CD4-positive, alpha-beta T cell treated with Interleukin-2 at 100 ng/mL for 4 hours (primary cell): ENCODE measurements at places on chromosomes 1 and 21.
A peak's percentile ranks its signal among the peaks of the same experiment; 100 is the strongest.

- no peak for DNase-seq
Measured at GRCh38 chr1:174358786-174359453, 88.8 kb upstream of the GPR52 start.

DNA sequence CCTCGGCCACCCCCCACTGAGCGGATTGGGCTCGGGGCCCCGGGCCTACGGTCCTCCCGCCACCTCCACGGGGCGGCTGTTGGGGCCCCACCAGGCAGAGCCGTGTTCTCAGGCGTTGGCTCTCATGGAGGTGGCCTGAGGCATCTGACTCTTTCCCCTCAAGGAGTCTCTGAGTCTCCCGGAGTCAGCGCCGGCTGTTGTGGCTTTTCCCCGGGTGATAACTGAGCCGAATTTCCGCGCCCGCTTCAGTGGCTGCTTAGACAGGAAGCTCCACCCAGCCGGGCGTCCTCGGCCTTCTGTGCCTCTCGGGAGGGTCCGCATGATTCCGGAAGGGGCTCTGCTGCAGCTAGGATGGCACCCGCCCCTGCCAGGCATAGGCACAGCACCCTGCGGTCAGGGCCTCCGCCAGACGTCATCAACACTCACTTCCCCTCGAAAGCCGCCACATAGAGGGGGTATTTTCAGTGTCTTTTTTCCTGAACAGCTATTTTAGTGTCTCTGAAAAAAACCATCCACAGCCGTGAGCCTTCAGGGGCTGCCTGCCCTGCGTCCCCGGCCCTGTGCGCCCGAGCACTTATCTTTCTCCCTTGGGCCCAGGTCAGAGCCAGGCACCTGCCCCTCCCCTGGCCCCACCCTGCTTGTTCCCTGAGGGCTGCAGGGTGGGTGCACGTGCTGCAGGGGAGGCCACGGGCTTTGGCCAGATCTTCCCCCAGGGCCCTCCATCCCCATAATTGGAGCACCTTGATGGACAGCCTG is 72.9 kb downstream of the SKI start:
- DNase-seq, result peak; percentile 93

DNA sequence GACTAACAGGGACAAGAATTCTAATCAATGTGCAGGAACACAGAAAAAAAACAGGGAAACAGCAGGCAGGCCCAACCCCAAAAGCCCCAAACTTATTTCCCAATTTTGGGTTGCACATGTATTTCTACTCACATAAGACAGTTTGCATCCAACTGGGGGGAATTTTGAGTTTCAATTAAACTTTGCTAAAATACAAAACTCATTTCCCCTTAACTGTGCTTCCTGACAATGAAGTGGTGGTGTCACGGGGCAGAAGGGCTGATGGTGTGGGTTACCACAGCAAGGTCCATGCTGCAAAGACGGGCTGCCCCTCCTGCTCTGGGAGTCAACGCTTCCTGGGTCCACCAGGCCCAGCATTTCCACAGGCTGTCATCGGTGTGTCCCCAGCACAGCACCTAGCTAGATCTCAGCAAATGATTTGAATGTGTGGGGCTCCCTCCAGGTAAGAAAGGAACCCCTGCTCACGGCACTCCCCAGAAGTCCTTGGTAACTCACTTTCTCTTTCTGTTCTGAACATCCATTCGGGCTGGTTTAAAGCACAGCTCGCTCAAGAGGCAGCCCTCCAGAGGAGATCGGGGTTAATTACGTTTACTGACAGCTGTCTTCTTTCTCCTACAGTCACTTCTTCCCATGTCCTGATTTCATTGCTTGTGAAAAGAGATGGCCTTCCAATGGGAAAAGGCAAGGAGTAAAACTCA is 27.4 kb downstream of the HIVEP3 start:
- DNase-seq, result peak; percentile 77

DNA sequence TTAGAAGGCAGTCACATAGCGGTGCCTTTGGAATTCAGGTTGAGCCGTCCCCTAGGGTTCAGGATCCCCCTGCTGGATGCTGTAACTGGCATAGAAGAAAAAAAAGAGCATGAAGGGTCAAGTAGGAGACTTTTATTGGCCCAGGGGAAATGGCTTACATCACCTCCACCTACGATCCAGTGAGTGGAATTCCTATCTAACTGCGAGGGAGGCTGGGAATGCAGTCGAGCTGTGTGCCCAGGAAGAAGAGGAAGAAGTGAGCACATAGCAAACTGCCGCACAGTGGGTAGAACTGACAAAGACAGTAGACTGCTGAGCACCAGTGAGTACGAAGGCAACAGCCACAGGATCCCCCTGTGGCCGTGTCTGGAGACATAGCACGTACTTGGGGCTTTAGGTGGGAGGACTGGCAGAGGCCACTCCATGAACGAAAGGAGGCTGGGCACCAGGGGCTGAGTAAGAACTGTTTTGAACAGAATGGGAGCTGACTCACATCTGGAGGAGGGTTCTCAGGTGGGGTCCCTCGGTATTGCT is 79.2 kb downstream of the RNF220 start:
- DNase-seq, result no peak

DNA sequence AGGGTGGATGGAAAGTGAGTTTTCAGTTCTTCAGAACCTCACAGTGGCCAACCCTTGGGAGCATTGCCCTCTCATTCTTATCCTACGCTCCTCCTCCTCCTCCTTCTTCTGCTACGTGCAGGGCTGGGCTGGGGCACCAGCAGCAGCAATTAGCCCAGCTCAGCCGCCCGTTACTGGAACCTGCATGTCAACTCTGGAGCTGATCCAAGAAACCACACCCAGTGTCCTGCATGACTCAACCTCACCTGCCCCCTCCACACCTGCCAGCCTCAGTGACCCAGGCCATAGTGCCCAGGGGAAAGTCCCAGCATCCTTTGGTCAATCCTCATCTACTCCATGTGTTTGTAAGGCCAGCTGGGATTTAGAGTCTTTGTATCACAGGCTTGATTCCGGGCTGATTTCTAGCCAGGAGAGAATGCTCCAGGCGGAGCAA is 12.6 kb downstream of the ELF3 start:
- no peak for DNase-seq

DNA sequence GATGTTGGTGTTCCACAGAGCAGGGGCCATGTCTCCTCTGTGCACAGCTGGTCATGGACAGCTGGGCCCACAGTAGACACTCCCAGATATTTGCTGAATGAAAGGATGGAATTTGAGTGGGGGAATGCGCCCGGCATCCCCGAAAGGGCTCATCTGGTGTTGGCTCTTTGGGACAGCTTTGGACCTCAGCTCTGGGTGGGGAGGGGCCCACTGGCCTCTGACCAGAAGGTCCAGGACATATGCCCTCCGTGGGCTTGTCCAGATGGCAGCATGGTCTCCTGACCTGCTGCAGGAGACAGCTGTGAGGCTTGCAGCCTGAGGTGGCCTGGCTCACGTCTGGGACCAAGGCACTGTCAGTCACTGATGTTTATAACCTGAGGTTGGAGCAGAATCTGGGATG is 160.4 kb upstream of the AJAP1 start:
- no peak for DNase-seq

- DNase-seq, result no peak
Measured at GRCh38 chr1:219587401-219587800, 25.5 kb downstream of the ZC3H11B start.

DNA sequence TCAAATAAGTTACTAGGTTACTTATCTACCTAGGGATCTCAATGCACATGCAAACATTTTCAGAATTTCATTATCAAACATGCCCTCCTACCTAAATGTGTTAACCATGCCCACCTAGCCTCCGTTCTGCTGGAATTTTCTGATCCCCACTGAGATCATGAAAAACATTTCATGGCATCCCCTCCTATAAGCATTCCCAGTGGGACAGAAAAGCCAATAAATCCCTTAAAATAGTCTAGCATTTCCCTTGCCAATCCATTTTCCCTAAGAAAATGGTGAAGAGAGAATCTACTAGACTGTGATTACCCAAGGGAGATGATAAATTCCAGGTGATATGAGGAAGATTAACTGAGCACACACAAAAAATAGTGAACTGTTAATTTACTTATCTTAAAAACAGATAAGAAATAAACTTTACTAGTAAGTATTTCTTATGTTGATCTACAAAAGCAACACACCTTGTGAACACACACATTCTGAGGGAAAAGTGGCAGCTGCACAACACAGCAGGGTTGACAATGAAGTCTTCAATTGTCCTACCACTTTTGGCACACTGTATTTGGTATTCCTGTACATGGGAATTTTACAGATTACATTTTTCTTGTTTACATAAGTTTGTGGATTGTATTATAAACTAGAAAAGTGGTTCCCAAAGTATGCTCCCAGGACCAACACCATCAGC is 49.6 kb downstream of the ARID4B start:
- DNase-seq, result no peak

GRCh38 chr1:20102875-20103274 is 16.5 kb downstream of the PLA2G2D start:
- DNase-seq, result no peak

GRCh38 chr1:67690018-67690363 is 5.0 kb downstream of the GADD45A start:
- no peak for DNase-seq

GRCh38 chr1:162019446-162019845 is 4.2 kb downstream of the OLFML2B start:
- DNase-seq, result no peak

GRCh38 chr1:193068013-193068412 is 8.6 kb downstream of the RO60 start:
- DNase-seq, result no peak

DNA sequence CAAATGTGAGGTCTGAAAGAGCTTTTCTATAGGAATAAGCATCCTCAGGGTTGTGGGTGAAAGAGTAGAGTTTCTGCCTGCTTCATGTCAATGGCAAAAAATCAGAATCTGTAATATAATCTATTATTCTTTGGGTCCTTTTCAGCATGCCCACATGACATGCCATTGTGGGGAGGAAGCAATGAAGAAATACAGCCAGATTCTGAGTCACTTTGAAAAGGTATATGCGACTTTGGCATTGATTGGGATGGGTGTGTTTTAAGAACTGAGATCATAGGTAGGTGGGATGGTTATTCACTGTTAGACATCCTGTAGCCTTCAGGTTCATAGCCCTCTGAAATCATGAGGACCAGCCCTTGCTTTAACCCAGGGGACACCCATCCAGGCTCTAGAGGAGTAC is 1.8 kb downstream of the IL20 start:
- no peak for DNase-seq

DNA sequence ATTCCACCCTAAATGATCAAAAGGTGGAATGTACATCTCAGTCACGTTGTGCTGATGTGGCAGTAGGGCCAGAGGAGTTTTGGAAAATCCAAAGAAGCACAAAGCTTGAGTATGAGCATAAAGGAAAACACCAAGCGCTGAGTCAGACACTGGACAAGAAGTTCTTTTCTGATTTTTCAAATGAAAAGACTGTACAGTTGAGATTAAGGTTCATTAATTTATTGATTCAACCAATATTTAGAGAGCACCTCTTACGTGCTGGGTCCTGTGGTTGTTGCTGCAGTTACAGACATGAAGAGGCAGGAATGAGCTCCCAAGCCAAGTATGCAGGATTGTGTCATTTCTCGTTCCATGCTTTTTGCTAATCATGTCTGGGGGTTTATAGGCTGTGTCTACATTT is 28.9 kb upstream of the APP start:
- DNase-seq, result no peak
